ENCODE measurements at places on chromosomes 5 and 9. TPM values are rescaled to one million over a fixed set of nuclear protein-coding genes. Genes with fewer than 3 reads are reported as not detected.

The HCN1 gene
- not detected for total RNA-seq

The AQP7 gene
- not detected for total RNA-seq

The PCDHA5 gene
- total RNA-seq: not detected

The DND1 gene
- total RNA-seq: 2.9 TPM

The PPP3R2 gene
- total RNA-seq: not detected

DNA sequence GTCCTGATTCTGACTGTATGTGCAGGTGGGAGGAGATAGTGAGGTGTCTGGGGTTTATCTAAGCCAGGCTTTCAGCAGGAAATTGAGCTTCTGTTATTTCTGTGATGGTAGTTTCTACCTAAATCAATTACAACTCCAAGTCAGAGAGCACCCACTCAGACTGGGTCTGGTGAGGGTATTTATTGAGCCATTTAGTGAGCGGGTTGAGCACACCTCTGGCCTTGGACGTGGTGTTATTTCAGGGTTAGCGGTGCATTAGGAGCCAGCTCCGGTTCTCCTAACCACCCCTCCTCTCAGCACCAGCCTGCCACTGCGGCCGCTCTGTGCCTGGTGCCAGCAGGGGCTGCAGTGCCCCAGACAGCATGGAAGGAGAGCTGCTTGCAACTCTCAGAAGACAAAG, 238.9 kb downstream of the CACNA1B start:
- no peak for DNase-seq

The CAAP1 gene
- 19.4 TPM for total RNA-seq

The CXCL14 gene
- total RNA-seq: not detected

Data from CD8-positive, alpha-beta memory T cell (primary cell).